ENCODE measurements at places on chromosomes 12 and 14. TPM values are rescaled to one million over a fixed set of nuclear protein-coding genes. Genes with fewer than 3 reads are reported as not detected.

Gene HAL
- total RNA-seq, result 0.10 TPM

Gene ERC1
- total RNA-seq, result 54.4 TPM

- no peak for ATAC-seq
Measured at GRCh38 chr12:56411781-56412639, 37.2 kb downstream of the TIMELESS start.

- no peak for ATAC-seq
Measured at GRCh38 chr12:96749999-96750398, 157.1 kb upstream of the NEDD1 start.

- no peak for ATAC-seq
Measured at GRCh38 chr12:26027401-26027800, 68.9 kb downstream of the RASSF8 start.

DNA sequence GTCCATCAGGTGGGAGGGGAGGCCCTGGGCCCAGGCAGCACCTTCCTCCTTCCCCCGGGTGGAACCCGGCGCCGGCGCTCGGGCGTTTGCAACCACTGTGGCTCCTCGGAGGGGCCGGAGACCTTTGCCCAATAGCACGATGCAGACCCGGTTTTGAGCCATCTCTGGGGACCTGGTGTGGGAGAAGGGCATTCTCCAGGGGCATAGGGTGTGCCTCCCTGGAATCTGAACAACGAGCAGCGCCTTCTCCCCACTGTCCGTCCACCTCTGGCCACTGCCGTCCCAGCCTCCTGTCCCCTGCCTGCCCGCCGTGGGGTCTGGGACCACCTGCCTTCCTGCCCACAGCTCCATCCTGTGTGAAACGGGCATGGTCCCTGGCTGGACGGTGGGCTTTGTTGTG is 12.5 kb downstream of the ZFYVE21 start:
- ATAC-seq, result no peak
